ENCODE measurements at places on chromosomes 11 and 22.

- DNase-seq = no peak
These were observed 6.2 kb upstream of the UBE4A start for GRCh38 chr11:118353084-118353710.

DNA sequence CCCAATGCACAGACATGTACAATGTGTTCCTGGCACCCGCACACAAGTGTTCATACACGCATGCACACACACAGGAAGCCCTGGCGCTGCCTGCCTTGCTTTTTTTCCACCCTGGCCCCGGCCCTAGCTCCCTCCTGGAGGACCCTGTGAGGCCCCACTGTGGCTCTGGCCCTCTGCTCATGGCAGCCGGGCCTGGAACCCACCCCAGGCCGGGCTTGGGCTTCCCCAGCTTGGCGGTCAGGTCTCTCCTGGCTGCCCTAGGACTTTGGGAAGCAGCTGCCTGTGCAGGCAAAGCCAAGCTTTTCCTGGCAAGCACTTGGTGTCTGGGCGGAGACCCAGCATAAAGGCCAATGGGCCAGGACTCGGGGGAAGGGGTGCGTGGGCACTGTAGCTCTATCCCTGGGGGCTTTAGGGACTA, 30.5 kb downstream of the CD82 start:
- DNase-seq = no peak

GRCh38 chr22:36447632-36448031, 33.8 kb downstream of the TXN2 start:
- DNase-seq = no peak

DNA sequence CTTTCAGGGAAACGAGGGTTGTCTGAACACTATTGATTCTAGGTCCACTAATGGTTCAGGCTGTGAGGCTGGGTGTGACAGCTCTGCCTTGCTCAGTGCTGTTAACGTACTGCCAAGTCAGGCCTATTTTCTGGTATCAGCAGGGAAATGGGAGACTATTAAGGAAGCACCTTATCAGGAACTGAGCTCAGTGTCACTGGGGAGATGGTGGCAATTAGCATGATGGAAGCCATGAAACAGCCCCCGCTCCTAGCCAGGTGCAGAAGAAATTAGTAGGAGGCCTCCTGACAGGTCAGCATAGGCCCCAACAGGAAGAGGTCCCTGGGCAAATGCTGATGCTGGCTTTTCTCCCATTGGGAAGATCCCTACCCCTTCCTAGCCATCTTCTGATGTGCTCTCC, 42.6 kb upstream of the LMO2 start:
- no peak for DNase-seq

DNA sequence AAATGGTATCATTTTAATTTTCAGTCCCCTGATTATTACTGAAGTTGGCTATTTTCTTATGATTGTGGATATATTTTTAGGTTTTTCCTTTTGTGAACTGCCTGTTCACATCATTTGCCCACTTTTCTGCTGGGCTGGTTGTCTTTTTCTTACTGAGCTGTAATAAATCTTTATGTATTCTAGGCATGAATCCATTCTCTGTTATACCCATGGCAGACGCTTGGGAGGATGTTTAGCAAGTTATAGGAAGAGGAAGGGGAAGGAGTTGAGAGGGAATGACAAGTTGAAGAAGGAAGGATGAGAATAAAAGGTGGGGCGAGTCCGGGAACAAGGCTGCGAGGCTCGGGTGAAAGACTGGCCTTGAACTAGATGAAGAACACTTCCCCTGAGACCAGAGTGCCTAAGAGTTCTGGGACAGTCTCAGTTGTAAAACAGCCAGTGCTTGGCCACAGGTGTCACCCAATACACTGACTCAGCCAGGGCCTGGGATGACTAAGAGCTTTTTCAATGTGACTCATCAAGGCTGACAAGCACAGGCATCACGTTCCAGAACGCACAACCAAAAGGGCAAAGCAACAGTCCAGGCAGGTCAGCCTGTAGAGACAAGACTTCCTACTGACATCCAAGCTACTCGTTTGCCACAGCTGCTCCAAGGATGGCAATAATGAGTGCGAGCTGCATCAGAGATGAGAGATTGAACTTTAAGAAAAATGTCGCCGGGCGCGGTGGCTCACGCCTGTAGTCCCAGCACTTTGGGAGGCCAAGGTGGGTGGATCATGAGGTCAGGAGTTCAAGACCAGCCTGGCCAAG, 35.2 kb downstream of the LRFN4 start:
- no peak for DNase-seq

DNA sequence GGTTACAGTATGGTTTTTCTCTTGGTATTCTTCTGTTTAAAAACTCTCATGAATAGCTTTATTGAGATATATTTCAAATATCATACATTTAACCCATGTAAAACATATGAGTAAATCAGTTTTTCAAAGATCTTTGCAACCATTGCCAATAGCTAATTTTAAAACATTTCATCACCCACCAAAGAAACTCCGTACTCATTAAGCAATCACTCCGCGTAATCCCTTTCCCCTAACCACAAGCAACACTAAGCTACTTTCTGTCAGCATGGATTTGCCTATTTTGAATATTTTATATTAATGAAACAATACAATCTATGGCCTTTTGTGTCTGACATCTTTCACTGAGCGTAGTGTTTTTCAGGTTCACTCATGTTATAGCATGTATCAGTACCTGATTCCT, 697.9 kb upstream of the ANO5 start:
- DNase-seq = no peak
